ENCODE measurements at places on chromosomes 6 and 20.

DNA sequence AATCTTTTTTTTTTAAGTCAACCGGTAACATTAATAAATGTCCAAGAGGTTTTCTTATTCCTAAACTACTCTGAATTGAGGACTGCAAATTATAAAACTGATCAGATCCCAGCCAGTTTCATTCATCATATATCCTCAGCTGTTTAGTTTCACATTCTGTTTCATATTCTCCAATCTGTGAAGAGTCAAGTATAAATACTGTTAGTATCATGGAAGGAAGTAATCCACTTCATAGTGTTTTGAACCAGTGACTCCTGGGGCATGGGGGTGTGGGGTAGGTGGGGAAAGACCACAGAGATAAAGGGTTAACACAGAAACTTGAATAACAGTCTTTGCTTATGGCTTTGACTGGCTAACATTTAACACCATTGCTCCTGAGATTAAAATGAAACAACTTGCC lies 69.9 kb downstream of the FYN start:
- peak; percentile 43 for DNase-seq
- H3K4me1 ChIP-seq = peaks cover 88% of the 10 kb centered on the region
- H3K4me3 ChIP-seq = peak overlapping the region; percentile 66
- H3K36me3 ChIP-seq = peaks cover 40% of the 10 kb centered on the region
- no peaks in the 10 kb centered on the region for H3K27me3 ChIP-seq

DNA sequence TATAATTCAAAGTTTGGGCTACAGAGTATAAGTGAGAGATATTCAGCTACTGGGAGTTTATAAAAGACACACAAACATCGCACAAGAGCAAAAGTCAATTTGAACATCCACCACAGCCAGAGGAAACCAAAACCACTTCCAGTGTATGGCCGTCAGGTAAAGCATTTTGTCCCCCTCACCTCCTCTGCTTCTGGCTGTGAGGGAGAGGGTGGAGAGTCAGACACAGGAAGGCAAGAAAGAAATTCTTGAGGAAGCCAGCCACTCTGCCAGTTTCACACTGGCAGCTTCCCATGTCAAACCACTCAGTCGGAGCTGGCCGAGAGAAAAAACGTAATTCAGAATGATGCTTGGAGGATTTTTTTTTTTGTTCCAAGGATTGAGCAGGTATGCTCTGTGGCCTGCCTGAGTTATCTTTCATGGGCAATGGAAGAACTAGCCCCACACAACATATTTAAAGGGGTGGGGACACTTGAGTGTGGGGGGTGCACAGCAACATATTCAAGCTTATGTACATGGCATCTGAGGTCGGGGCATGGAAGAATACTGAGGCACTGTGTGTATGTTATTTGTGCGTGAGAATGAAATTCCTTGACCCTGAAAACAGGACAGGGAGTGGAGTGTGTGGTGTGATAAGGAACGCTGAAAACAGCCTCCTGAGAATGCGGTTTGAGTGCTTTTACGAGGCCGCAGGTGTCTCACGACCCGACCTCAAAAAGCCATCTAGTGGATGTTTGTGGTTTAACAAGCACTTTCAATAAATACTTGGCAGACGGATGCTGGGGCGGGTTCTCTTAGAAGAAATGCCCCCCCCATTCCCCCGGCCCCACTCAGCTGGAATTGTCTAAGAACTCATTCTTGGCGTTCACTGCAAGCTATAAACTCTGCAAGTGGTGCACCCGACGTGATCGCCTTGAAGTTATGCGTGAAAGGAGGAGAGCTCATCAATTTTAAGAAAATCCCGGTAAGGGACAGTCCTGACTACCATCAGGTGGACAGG lies 27.5 kb upstream of the ZBTB22 start:
- H3K27me3 ChIP-seq = no peaks in the 10 kb centered on the region
- peak overlapping the region; percentile 69 for H3K4me3 ChIP-seq
- no peaks in the 10 kb centered on the region for H3K36me3 ChIP-seq
- H3K4me1 ChIP-seq = peaks cover 47% of the 10 kb centered on the region

- H3K4me1 ChIP-seq = no peaks in the 10 kb centered on the region
- H3K27ac ChIP-seq = no peak overlapping the region
- no peak for DNase-seq
Measured at GRCh38 chr6:146056506-146056905, 27.6 kb downstream of the GRM1 start.

- no peak for DNase-seq
- H3K27ac ChIP-seq = no peak overlapping the region
- H3K4me1 ChIP-seq = no peaks in the 10 kb centered on the region
- H3K27me3 ChIP-seq = no peaks in the 10 kb centered on the region
- no peak overlapping the region for H3K4me3 ChIP-seq
Measured at GRCh38 chr6:165059032-165059431, 250.4 kb downstream of the C6orf118 start.

GRCh38 chr20:25859649-25860530 lies 163.2 kb upstream of the ZNF337 start:
- no peaks in the 10 kb centered on the region for H3K36me3 ChIP-seq
- H3K27ac ChIP-seq = peak overlapping the region; percentile 36
- peaks cover 34% of the 10 kb centered on the region for H3K4me1 ChIP-seq
- peak; percentile 73 for DNase-seq
- peaks cover 67% of the 10 kb centered on the region for H3K27me3 ChIP-seq

Data from activated CD4-positive, alpha-beta T cell treated with anti-CD3 and anti-CD28 coated beads, Interleukin-2, amount 10 ng/mL, durations not matched to agents 7 days and 5 days (primary cell).